H4 (cell line): ENCODE measurements at places on chromosomes 2 and 18. TPM values are rescaled to one million over a fixed set of nuclear protein-coding genes. Genes with fewer than 3 reads are reported as not detected.

Gene VAMP8
- 0.43 and 1.3 TPM in 2 replicates for total RNA-seq

Gene DSG3
- total RNA-seq = not detected in 2 replicates

Gene SERPINB11
- total RNA-seq = not detected in 2 replicates

Gene HOXD9
- 1.1 and 2.1 TPM in 2 replicates for total RNA-seq

Gene PLGLB2
- 1.5 TPM in 1 of 2 replicates, not detected in the other for total RNA-seq

Gene LINC00305
- total RNA-seq = not detected in 2 replicates

Gene CRYGD
- total RNA-seq = not detected in 2 replicates

DNA sequence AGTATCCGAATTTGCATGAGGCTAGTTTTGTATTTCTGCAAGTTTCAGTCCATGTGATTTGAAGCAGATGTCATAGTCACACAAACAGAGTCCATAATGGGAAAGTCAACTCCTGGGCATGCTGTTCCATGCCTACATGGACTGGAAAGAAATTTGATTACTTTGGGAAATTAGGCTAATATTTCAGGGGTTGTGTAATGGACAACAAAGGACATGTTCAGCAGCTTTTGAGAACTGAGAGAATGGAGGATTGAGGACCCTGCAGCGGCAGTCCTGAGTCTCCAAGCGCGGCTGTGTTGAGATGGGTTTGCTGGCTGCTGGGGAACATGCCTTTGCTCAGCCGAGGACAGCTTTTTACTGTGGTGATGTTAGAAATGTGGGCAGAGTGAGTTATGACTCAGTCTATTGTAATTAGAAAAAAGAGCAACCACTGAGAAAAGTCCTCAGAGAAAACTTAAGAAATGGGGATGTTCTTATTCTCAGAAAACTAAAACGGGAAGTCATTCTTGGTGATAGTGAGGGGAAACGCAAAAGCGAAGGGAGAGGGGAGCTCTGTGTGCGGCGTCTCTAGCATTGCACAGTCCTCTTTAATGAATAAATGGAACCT is 149.2 kb downstream of the FAM210A start:
- DNase-seq = no peak

- DNase-seq = no peak
Observed at GRCh38 chr2:148560496-148560895, 84.1 kb upstream of the EPC2 start.

- no peak for DNase-seq
Observed at GRCh38 chr2:185736210-185736609, 2.4 kb upstream of the FSIP2 start.

DNA sequence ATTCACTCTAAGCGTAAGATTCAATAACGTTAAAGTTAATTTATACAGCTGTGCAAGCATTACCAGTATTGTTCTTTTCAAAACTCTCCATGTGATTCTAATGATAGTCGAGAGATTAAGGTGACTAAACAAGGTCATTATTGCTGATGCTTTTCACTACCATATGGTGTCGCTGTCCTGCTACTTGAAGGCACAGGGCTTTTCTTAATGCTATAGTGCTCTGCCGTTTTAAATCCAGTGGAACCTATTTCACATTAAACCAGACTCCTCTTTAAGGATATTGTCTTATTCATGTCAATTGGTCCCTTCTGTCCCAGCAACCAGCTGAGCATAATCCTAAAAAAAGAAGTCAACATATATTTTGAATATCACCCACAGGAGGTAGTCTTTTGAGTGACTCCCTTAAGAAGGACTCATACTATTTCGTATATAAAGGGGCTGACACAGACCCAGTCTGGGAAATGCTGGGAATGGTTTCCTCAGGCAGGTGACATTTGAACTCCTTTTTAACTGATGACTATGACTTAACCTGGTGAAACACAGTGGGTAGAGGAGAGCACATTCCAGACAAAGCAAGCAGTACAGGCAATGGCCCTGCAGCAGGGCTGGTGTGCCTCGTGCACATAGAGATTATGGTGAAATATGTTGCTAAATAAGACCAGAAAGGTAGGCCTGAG is 53.9 kb upstream of the CYTIP start:
- peak; percentile 70 for DNase-seq

DNA sequence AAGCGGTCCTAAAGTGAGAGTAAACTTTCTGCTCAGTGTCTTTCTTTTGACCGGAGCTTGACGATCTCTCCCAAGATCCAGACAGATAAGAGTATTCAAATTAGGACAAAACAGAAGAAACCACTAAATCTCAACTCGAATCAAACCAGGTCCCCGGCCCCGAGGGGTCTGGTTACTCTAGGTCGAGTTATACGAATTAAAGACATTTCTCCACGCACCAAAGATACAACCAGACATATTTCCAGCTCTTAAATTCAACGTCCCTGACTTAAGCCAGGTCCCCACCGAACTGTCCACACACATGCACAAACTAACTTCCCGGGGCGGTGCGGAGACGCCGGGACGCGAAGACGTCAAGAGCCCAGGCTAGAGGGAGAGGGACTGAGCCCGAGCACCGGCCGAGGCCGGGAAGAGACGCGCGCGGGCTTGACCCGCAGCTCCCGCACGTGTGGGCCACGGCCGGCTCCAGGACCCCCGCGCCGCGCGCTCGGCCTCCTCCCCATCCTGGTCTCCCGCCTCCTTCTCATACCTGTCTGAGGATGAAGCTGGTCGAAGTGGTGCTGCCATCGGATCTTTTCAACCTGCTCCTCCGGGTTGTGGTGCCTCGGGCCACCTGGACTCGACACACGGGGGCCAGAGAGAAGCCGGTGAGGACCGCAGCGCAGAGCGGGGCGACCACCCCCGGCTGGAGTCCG is 896 bp downstream of the CACNB4 start:
- no peak for DNase-seq

DNA sequence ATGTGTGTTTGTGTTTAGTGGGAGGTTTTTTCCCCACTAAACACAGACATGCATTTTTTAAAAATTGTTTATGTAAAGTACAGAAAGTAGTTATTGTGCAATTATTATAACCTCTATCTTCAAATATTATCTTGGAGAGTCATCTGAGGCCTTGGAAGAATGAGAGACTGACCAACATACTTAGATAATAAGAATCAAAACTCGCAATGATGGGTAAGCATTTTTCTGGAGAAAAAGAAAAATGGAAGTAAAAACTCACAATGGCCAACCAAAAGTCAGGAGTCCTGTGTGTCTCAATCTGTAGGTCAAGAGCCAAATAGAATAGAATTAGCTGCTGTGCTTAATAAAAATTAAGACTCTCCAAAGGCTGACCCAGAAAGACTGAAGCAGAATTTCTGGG is 43.0 kb downstream of the MEMO1 start:
- DNase-seq = no peak

DNA sequence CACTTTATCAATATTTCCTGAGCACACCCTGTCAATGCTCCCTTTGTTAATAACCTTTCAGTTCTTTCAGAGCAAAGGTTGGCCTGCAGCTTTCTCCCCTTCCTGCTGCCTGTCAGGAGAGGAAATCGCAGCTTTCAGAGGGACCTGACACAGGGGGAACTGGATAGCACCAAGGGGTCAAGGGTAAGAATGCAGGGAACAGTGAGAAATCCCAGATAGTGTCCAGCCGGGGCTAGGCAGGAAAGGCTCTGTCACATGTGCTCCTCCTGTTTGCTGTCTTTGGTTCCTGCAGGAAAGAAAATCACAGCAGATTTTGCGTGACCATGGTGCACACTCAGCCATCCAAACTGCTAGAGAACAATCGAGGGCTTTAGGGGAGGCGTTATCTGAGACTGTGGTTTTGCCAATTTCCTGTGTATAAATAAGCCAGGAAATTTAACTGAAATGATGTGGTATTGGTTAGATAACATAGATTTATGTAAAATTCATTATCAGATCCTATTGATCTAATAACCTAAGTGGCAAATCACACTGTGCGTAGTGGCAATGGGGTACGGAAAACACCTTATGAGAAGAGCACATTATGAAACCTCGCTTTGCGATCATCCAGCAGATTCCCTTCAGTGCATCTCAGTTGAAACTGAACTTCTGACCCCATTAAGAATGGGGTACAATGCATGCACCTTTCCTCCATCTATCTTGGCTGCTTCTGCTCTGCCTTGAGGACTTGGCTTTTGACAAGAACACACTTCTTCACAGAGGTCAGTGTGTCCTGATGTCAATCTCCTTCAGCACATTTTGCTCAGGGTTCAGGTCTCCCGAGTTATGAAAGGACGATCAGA is 178.0 kb downstream of the ICOS start:
- DNase-seq = no peak

DNA sequence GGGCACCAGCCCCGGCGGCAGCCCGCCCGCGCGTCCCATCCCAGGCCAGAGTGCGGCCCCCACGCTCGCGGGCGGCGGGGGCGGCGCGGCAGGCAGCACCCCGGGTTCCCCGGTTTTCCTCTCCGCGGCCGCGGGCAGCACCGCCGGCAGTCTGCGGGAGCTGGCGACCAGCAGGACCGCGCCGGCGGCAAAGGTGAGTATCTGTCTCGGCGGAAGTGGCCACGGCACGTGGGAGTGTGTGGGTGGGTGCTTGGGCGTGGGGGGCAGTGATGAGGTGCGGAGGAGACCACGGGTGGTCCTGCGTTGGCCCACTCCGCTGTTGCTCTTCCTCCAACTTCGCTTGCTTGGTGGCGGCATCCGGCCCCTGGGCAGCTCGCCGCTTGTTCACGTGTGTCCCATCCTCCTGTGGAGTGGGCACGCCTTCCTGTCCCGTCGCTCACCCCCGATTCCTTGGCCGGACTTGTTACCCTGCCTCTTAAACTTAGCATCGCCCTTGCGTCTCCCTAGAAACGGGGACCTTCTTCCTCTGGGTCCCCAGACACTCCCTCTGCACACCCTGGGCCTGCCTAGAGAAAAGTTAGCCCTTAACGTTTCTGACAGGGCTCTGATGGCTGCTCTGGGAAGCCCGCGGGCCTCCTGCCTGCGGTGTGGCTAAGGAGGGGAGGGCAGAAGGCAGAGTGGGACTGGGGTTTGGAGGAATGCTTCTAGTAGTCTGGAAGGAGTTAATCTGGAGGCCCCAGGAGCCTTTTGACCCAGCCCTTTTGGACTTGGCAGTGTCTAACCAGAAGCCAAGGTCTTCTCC is 1.1 kb downstream of the SH3RF3 start:
- no peak for DNase-seq

GRCh38 chr18:46917803-46918600 is 600 bp downstream of the KATNAL2 start:
- peak; percentile 24 for DNase-seq
